Stimulated activated CD4-positive, alpha-beta T cell treated with anti-CD3 and anti-CD28 coated beads, Interleukin-1b, Interleukin-23, amount 100 ng/mL, for 48 hours (primary cell): ENCODE measurements at places on chromosomes 16 and 17.

- no peak for DNase-seq
These were observed 13.2 kb downstream of the GLIS2 start for GRCh38 chr16:4328782-4329775.

- DNase-seq, result no peak
These were observed 4.8 kb upstream of the CALB2 start for GRCh38 chr16:71353736-71354135.

DNA sequence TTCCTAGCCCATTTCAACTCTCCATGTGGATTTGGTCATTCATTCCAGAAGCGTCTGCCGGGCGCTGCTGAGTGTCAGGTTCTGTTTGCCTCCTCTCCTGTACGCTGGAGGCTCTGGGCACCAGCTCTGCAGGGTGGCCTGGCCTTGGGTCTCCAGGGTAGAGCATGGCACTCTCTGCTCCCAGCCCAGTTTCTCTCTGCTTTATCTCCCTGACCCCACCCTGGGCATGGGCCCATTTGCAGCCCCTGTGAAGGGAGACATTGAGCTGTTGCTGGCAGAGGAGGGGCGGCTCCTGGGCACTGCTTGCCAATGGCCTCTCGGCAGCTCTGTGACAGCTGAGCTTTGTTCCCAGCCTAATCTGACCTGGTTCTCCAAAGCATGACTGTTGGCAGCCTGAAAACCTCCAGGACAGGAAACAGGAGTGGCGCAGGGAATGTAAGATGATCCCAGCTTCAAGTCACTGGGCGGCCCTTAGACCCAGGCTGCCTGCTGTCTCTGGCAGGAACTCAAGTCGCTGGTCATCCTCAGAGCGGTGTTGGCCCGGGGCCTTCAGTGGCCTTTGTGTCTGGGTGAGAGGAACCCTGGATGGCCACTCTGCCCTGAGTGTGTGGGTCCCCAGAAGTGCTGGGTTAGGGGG, 146.8 kb downstream of the SEC14L1 start:
- no peak for DNase-seq

GRCh38 chr16:11901091-11901490, 14.7 kb downstream of the GSPT1 start:
- no peak for DNase-seq

- no peak for DNase-seq
These were observed 200.3 kb downstream of the CYLD start for GRCh38 chr16:50942143-50942542.

GRCh38 chr16:5022521-5022920, 11.2 kb downstream of the NAGPA start:
- DNase-seq, result no peak

DNA sequence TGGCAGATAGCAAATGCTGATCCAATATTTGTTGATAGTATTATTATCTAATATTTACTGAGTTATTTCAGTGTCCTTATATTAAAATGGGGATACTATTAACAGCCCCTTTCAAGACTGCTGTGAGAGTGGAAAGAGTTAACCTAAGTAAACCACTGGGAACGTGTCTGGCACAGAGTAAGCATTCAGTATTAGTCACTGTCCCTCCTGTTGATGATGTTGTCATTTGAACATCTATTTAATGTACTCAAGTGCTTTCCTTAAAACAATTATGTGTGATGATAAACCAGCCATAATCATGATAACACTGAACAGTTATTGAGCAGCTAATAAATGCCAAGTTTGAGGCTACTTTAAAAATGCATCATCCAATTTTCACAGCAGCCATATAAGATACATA, 135.7 kb upstream of the XYLT1 start:
- DNase-seq, result no peak

DNA sequence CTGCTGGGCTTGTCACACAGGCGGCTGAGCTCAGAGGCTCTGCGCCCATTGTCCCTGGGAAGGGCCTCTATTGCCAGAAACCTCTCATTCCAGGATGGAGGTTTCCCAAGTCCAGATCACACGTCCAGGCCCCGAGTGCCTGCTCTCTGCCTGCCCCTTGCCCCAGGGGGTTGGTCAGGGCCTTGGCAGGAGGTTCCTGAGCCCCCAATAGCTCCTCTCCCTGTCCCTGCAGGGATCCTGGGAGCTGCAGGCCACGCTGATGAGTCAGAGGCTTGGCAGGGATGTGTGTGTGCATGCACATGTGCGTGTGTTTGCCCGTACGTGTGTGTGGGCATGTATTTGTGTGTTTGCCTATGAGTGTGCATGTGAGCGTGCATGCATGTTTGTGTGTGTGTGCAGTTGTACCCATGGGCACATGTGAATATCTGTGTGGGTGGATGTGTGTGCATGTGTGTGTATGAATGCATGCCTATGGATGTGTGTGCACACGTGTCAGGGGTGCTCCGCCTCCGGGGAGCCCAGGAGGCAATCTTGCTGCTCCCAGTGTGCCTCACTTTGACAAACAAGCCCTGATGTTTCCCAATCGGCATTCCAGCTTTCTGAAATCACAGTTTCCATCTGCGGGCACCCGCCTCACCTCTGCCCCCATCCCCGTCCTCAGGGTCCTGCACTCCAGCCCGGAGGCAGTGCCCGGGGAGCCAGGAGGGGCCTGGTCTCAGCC, 98.4 kb upstream of the GSE1 start:
- DNase-seq, result no peak

GRCh38 chr17:48611213-48611612, 396 bp upstream of the HOXB7 start:
- DNase-seq, result no peak

- no peak for DNase-seq
These were observed 15.5 kb downstream of the CX3CL1 start for GRCh38 chr16:57387598-57388354.
